ENCODE measurements at places on chromosomes 6 and 20.

- DNase-seq, result no peak
These were observed 31.2 kb downstream of the CEP43 start for GRCh38 chr6:167030222-167031072.

DNA sequence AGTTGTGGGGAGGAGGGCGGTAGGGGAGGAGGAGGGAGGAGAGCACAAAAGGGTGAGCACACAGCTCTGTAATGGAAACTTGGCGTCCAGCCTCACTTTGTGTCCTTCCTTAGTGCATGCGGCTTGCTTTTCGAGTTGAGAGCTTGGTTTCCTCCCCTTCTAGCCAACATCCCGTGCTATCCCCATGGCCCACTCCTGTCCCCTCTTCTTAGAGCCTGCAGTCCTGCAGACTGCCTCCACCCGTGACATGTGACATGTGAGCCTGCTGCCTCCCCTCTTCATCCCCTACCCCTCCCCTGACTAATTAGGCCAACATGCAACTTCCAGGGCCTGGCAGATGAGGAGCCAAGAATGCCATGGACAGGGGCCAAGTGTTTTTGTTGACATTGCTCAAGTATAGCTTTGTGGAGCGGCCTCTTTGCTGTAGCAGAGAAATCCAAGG is 63.2 kb downstream of the SLC24A3 start:
- no peak for DNase-seq

DNA sequence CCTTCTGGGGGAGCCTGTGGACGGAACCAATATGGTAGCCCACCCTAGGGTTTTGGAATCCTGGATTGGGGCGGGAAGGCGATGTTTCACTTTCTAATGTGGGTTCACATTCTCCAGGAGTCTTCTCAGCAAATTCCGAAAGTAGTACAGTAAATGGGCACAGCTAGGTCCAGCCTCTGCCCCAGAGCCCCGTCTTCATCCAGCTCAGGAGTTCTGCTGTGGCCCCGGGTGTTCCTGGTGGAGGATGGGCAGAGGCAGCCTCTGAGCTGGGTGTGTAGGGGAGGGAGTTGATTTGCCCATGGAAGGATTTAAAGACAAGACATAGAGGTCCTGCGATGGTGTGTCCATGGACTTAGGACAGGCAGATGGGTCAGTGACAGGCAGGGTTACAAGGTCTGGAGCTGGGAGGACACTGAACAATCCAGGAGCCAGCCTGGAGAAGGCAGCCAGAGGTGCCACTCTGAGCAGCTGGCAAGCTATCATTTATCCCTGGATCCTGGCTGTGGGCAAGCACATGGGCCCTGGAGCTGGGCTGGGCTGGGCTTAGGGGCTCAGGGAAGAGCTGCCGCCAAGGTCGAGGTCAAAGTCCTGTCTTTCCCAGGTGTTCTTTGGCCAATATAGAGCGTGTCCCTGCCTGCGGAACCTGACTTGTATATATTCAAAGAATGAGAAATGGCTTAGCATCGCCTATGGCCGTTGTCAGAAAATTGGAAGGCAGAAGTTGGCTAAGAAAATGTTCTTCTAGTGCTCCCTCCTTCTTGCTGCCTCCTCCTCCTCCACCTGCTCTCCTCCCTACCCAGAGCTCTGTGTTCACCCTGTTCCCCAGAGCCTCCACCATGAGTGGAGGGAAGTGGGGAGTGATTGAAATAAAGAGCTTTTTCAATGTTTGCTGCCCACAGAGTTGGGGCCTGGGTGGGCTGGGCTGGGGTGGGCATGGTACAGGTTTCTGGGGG is 6.7 kb downstream of the CLPSL1 start:
- DNase-seq, result no peak

- DNase-seq, result no peak
These were observed 91.5 kb upstream of the RREB1 start for GRCh38 chr6:7016226-7016625.

Data from D721Med (cell line).